ENCODE measurements at places on chromosomes 3 and 15.

DNA sequence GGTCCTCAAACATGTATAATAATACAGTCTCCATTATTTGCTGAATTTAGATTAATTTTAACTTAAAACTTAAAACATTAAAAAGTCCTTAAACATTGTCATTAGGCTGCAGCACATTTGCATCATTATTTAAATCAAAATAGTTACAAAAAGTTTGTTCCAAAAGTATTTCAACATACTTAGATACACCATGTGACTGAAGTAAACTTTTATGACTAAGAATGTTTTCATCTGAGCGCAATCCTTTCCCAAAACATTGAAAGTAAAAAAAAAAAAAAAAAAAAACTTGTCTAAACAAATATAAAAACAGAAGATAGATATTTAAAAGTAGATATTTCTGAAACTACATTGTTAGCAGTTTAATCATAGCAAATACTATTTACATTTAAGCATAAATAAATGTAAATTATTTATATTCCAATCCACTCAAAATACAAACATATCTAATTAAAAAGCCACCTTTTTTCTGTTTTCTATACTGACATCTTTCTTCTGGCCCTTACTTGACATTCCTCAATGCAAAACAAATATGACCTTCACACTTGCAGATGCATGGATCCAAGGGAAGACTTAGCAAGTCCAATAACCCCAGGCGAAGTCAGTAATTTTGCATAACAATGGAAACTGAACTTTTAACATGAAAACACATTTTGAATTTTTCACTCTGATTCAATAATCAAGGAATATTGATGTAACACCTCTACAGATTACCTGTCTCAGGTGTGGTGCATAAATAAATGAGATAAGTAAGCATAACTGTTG, 10.3 kb downstream of the FAM227B start:
- DNase-seq = no peak

- DNase-seq = no peak
Measured at GRCh38 chr3:132432639-132433038, 15.3 kb downstream of the DNAJC13 start.

DNA sequence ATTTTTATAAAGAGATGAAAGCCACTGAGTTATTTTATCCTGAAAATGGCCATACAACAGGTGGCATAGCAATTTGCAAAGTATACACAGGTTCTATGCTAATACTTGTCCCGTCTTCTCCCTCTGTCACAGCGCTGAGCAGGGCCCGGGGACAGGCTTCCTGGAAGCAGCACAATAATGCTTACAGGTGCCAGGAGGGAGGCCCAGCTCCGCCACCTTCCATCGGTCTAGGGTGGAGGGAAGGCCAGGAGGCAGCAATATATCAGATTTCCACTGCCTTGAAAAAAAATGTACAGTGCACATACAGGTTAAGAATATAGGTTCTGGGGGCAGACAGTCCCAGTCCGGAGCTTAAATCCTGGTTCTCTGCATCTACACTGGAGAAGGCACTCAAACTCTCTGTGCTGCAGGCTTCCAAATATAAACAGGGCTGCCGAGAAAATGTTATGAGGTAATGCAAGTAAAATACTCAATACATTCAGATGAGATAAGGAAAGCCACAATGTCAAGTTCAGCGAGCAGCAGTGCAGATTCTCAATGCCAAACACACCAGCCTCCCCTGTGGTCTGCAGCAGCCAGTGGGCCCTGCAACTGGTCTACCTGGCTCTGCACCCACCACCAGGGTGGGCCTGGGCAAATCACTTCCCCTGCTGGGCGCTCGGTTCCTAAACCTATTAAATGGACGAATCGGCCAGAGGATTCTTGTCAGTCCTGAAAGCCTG, 189.6 kb downstream of the XXYLT1 start:
- no peak for DNase-seq

DNA sequence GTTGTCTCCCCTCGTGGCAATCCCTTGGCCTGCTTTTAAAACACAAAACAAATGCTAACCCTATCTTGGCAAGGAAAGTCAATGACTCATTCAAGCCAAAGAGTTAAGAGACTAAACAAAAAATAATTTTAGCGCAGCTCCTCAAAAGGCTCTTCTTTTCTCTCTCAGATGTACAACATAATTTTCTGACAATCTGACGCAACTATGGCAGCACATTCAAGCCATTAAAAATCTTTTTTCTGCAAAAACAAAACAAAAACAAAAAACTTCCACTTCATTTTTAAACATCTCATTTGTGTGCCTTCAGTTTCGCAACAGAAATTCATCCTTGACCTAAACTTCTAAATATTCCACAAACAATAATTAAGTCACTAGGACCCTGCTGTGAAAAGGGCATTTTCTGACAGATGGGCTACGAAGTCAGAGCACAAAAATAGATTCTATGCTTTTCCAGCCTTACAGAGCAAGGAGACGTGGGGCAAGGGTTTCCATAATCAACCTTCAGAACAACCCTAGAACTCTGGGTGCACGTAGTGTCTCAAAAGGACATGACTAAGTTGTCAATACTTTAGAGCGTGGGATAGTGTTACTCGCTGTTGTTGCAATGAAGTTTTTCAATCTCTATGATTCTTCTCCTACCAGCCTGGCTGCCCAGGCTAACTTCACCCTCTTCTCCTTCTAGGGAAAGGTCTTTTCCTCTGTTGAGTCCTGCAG, 84.3 kb downstream of the MB21D2 start:
- no peak for DNase-seq

GRCh38 chr3:153245661-153246060, 83.6 kb downstream of the RAP2B start:
- no peak for DNase-seq
